ENCODE measurements at places on chromosomes 1 and 21.

- no peak for DNase-seq
Measured at GRCh38 chr1:106289265-106289928, 767.1 kb upstream of the PRMT6 start.

DNA sequence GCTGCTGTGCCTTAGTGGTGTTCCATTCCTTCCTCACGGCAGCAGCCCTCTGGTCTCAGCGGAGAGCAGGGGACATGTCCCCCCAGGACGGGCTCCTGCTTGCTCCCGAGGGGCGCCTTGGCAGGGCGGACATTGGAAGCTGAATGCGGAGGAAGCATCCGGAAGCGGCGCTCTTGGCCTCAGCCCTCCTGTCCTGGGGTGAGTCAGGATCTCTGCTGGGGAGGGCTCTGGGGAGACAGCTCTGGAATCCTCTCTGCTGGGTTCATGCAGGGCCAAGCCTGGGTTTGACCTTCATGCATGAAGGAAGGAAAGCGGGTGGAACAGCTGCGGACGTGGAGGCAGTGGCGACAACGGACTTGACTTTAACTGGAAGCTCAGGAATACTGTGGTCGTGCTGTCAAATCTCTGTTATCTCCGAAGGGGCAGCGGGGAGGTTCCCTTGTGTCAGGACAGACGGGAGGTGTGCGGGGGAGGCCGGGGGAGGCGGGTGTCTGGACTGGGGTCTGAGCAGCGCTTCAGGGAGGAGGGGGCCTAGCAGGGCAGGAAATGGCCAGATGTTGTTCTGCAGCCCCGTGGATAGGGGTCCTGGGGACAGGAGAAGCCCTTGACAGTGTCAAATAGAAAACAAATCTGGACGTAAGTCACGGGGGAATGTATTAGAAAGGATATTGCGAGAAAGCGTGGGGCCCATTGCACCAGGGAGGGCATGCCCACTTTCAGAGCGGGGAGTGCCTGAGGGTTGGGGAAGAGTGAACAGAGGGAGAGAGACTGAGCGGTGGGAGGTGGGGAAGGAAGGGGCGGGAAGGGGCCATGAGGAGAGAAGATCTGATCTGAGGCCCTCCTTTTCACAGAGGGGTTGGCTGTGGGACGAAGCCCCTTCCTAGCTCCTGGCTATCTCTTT, 26.6 kb downstream of the CRYAA start:
- DNase-seq: no peak

DNA sequence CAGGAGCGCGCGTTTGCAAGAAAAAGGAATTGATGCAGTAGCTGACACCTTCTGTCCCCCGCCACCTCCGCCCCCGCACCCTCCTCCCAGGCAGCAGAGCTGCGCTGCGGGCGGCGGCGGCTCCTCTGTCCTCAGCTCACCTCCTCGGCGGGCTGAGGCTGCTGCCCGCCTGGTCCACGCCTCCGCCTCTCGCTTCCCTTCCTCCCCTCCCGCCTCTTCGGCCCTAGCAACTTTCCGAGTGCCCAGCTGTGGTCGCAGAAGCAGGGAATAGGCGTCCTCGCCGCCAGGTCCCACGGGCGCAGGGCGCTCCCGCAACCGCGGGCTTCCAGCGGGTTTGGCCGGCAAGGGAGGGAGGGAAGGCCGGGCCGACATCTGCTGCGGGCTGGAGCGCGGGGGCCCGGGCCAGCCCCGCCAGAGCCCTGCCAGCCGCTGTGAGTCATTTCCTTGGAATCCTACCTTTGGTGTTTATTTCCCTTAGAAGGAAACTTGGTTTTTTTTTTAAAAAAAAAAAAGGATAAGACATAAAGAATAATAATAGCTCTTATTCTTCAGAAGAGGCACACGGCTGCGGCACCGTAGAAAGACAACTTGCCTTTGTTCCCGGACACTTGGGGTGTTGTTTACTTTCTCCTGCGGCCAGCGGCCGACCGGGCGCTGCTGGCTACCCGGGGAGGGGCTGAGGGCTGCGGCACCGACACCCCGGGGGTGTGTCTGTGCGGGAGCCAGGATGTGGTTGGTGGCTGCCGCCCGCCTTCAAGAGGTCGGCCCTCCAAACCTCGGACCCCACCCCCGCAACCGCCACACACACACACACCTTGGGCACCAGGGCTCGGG, 1.1 kb downstream of the SERTAD4 start:
- DNase-seq: no peak

DNA sequence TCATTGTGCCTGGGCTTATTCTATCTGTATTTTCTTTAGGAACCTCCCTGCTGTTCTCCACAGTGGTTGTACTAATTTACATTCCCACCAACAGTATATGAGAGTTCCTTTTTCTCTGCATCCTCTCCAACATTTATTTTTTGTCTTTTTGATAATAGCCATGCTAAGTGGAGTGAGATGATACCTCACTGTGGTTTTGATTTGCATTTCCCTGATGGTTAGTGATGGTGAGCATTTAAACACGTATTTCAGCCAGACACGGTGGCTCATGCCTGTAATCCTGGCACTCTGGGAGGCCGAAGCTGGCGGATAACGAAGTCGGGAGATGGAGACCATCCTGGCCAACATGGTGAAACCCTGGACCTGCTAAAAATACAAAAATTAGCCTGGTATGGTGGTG, 57.9 kb downstream of the SLAMF6 start:
- no peak for DNase-seq

DNA sequence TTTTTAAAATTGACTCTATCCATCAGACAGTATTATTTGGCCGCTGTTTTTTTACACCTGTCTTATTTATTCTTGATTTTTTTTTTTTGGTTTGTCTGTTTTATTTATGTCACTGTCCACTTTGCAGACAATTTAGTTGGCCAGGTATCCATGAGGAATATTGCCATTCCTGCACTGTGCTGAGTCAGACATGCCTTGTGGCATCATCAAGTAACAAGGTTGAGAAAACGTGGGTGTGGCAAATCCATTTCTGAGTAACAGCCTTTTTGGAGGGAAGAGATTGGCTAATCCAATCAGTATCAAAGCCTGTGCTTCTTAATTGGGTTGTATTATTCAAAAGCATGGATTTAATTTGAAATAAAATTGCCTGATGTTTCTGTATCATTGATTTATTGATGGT, 463.1 kb downstream of the USP25 start:
- DNase-seq: no peak

DNA sequence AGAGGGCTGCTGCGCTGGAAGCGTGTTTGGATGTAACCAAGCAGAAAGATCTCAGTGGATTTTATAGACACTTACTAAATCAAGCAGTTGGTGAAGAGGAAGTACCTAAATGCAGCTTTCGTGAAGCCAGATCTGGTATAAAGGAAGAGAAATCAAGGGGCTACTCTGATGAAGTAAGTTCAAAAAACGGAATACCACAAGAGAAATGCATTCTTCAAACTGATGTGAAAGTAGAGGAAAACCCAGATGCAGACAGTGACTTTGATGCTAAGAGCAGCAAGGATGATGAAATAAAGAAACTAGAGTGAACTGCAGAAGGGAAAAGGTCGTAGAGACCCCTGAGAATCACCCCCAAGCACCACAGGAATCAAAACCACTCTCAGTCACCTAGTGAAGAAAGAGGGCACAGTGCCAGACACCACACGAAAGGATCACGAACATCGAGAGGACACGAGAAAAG, 40.8 kb upstream of the NEXN start:
- no peak for DNase-seq

GRCh38 chr1:68181165-68181556, 51.2 kb downstream of the WLS start:
- no peak for DNase-seq

- no peak for DNase-seq
Measured at GRCh38 chr1:198649968-198650338, 11.1 kb downstream of the PTPRC start.

DNA sequence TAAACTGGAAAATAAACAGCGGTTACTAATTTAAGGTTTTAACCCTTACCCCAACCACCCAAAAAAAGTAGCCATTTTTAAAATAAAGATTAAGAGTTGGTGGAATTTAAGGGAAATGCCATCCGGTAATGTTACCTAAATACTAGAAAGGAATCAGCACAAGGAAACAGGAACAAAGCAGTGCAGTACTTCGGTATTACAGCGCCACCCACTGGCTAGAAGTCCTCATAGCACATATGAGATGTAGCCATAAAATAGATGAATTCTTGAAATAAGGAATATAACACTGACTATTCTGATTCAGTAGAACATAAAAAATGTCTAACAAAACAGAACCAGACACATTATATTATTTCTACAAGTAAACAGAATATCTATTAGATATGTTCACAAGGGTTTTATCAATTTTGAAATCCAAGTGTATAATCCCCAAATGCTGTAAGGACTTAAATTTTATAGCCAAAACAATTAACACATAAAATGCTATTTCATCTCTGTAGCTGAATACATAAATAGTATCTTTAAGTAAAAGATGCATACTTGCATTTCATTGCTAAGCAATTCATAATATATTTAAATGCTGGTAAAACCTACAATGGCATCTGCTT, 58.8 kb downstream of the FRRS1 start:
- DNase-seq: no peak

DNA sequence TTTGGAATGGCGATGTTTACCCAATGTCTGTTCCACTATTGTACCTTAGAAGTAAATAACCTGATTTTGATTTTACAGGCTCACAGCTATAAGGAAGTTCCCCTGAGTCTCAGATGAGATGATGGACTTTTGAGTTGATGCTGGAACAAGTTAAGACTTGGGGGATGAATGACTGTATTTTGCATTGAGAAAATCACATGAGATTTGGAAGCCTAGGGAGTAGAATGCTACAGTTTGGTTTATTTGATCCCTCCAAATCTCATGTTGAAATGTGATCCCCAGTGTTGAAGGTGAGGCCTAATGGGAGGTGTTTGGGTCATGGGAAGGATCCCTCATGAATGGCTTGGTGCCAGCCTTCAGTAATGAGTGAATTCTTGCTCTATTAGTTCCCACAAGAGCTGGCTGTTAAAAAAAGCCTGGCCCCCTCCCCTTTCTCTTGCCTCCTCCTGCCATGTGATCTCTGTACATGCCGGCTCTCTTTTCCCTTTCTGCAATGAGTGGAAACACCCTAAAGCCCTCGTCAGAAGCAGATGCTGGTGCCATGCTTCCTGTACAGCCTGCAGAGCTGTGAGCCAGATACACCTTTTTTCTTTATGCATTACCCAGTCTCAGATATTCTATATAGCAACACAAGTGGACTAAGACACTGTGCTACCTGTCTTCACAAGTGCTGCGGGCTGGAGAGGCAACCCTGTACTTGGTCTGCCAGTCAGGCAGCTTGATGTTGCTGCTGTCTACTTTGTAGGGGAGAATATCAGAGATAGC, 77.0 kb upstream of the TLR5 start:
- no peak for DNase-seq

- DNase-seq: no peak
Measured at GRCh38 chr1:152511596-152511995, 993 bp downstream of the LCE5A start.

DNA sequence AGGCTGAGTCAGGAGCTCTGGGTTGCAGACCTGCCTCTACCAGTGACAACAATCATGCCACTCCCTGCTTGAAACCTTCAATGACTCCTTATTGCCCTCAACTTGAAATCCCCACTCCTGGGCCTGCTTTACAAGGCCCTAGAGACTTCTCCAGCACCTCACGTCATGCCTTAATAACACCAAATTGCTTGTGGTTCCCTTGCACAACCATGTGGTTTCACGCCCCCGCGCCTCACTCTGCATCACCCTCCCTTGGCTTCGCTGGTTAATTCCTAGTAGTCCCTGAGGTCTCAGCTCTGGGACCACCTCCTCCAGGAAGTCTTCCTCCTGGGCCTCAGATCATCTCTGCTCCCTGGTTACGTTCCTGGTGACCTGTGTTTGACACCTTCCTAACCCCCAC, 33.0 kb downstream of the EPHA2 start:
- DNase-seq: peak; percentile 85

DNA sequence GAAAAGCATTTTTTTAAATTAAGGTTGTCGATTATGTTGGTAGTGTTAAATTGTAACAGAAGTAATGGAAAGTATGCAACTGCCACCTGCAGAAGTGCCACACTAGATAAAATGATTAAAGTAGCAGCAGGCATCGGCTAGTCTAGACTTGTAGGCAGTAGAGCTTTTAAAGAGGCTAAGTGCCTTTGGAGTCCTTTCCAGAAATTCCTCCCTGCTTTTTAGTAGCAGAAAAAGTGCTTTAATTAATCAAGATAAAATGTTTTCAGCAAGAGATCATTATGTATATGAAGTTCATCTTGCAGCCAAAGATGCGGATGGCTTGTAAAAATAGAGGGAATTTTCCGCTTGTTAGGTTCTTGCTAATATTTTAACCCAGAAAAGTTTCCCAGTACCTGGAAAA, 87.1 kb upstream of the LRRC8D start:
- DNase-seq: no peak

DNA sequence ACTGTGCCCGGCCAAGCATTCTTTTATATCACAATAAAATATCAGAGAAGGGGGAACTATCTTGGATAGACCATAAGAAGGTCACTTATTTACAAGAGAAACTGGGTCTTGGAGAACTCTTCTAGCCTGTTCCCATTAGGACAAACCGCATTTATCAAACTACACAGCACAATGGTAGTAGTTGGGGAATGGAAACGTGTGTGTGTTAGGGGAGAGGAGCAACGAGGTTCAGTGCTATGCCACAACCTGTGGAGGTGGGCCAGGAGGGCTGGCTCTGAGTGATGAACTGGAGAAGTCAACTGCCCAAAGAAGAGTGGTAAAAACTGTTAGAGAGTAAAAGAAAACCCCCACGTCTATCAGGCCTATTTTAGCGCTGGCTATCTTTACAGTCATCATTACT, 1.6 kb downstream of the DONSON start:
- DNase-seq: no peak

GRCh38 chr1:12548279-12548972, 69.6 kb downstream of the DHRS3 start:
- no peak for DNase-seq

GRCh38 chr1:101137144-101138126, 99.4 kb upstream of the S1PR1 start:
- DNase-seq: peak; percentile 69

DNA sequence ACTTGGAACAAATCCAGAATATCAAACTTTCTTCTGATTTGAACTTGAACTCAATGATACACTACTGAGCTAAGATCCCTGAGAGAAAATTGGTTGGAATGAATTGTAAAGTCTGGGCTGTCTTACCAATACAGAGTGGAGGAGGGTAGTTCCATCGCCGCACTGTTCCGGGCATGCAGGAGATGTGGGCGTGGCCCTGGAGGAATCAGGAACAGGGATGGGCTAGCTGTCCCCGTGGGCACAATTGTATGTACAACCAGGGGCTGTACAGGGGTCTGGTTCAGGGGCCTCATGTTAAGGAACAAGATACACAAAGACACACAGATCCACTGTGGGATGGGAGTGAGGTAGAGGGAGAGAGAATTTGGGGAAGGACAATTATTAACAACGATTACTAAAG, 144.3 kb downstream of the ZSCAN20 start:
- no peak for DNase-seq

DNA sequence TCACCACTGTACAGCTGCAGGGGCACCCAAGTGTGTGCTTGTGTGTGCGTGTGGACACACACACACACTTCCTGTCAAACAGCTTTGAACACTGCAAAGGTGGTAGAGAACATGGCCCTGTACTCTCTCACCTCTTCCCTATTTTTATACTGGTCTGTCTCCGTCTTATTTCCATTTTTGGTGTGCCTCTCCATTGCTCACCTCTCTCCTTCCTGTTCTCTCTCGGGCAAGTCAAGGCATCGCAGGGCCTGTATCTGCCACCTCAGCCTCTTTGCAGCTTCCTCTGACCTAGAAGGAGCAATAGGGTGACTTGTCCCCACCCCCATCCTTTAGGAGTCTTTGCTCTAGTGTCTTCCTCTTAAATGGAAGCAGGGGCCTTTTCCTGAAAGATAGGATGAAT, 2.2 kb downstream of the SMCP start:
- DNase-seq: no peak

- no peak for DNase-seq
Measured at GRCh38 chr1:157659576-157660247, 40.9 kb downstream of the FCRL3 start.

Measured in non-pigmented ciliary epithelial cell (primary cell).